ENCODE measurements at places on chromosomes 11 and 22.

GRCh38 chr11:126890561-126890960, 110.0 kb downstream of the KIRREL3 start:
- no peak for DNase-seq

DNA sequence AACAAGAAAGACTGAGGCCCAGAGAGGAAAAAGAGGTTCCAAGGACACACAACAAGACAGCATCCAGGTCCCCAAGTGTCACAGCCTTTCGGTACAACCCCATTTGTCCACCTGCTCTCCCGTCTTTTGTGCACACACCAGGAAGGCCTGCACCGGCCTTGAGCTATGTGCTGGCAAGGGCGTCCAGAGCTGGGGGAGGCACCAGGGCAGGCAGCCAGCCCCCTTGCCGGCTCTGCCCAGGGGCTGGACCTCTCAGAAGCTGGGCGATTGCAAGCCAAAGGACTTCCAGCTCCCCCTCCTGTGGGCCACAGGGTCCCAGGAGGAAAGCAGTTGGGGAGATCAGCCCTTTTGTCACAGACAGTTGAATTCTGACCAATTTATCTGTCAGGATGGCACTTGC, 210.5 kb downstream of the MN1 start:
- DNase-seq = no peak

- DNase-seq = no peak
Measured at GRCh38 chr22:19993926-19994325, 22.7 kb downstream of the ARVCF start.

DNA sequence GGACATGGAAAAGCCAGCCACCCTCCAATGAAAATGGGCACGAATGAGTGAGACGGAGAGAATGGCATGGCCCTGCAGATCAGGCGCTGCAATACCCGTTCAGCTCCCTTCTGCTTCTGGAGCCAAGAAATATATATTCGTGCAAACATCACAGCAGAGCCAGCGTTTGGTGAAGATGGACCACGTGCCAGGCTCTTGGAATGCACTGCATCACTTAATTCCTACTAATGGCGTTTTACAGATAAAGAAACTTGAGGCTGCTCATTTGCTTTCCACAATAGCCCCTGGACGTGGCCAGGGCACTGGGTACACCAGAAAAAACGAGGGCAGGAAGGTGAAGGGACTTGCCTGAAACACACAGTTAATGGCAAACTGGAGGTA, 1.6 kb upstream of the FXYD2 start:
- no peak for DNase-seq

DNA sequence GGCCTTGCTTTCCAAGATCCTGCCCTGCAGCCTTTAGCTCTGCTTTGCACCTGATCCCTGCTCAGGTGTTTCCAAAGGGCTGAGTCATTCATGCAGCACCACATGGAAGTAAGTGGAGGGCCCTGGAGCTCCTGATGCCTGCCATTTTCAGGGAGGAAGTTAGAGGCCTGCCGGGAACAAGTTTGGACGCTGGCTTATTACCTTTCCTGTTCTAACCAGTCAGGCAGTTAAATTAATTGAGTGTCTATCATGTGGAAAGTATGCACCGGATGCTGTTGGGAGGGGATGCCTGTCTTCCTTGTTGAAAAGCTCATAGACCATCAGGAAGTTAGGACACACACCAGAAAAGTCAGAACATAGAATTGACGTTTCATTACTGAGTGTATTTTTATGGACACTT, 73.7 kb upstream of the PLET1 start:
- no peak for DNase-seq

DNA sequence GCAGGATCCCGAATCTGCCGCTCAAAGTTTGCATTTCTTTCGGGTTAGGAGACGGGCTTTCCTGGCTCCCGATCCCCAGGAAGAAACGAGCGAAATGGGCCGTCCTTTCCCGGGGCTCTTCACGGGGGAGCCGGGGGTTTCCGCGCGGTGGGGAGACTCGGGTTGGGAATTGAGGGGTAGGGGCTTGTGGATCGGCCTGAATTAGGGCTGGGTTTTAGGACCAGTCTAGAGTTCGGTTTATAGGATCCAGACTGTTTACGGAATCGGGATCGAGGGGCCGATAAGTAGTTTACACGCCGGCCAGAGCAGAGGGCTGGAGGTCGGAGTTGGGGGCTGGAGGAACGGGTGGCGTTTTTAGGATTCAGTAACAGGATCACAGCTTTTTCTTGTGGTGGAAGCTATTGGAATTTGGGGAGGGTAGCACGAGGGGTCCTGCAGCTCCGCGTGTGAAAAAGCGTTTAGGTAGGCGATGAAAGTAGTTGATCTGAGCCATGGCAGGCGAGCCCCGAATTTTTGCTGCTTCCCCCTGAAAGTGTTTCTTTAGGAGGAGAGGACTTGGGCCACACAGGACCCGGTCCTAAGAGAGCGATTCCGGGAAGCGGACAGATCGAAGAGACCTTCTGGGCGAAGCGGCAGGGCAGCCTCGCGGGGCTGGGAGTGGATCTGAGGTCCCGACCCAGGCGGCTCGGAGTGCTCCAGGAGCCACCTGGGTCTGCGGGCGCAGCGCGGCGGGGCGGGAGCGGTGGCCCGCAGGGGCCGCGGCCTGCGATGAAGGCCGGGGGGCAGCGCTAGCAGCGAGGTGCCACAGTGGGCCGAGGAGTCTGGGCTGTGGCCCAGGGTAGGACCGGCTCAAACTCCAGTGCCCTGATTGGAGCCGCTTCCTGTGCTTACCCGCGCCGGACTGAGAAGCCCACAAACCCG, 1.6 kb downstream of the PKNOX2 start:
- no peak for DNase-seq

- no peak for DNase-seq
Measured at GRCh38 chr11:134150195-134150903, 73.4 kb downstream of the NCAPD3 start.

DNA sequence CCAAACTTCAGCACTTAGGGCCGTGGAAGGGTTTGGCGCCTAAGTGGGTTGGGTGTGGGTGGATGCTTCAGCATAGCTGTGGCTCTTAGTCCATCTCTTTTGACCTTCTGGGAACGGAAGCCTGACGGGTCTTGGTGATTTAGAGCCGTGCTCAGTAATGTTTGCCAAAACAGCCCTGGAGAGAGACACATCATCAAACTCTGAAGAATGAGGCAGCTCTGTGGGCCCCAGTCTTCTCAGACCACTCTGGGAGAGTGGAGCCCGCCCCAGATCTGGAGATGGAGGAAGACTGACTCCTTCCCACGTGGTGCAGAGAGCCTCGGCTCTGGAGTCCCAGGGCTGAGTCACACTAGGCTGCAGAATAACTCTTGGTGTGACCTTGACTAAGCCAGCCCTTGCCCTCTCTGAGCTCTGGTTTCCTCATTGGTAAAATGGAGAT, 168.9 kb downstream of the C11orf91 start:
- DNase-seq = no peak

- no peak for DNase-seq
Measured at GRCh38 chr11:57341250-57341808, 3.2 kb downstream of the P2RX3 start.

DNA sequence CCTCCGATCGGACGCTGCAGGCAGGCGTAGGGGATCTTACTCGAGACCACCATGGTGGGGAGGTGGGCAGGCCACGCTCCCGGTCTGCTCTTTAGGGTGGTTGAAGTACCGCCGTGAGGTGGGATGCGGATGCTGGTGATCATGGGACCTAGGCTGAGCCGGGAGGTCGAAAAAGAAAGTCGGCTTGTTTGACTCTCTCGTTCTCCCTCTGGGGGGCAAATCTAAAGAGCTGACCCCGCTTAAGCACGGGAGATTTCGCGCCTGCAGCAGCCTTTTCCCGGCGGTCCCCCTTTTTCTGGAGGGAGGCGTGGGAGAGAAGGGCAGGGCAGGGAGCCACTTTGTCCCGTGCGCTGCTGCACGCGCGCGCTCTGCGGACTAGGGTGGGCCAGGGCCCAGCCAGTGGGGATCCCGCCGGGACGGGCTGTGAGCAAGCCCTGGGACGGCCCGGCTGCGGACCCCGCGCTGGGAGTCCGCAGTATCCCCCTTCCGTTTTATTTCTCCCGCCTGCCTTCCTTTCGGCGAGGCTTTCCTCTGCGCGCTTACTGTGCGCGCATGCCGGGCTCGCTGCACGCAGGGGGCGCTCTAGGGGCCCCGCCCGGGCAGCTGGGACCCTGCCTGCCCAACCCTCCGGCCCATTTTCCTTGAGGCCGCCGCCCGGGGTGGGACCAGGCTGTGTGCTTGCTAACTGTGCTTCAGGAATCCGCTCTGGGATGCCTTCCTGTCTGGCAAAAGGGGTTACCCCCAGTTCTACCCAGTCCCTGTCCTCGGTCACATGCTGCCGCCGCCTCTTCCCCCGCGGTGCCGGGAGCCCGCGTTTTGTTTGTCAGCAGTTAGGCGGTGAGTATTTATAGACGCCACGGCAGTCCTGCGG, 81.0 kb downstream of the PRR5L start:
- DNase-seq = no peak

GRCh38 chr22:37999640-38000272, 15.4 kb upstream of the SOX10 start:
- no peak for DNase-seq

- DNase-seq = no peak
Measured at GRCh38 chr11:27933992-27934829, 173.7 kb downstream of the KIF18A start.

DNA sequence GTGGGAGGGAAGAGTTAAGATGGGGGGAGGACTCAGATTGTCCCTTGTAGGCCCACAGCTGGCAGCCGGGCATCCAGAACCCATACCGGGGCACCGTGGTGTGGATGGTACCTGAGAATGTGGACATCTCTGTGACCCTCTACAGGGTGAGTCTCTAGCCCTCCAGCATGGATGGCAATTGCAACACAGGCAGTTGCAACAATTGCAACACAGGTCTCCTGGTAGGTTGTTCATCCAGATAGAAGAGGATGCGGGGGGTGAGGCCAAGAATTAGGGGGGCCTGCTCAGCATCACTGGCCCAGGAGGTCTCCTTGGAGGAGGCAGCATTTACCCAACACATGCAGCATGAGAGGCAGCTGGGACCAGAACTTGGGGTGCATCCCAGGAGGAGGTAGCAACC, 3.4 kb downstream of the EHBP1L1 start:
- DNase-seq = no peak

GRCh38 chr22:31951194-31952093, 7.1 kb downstream of the YWHAH start:
- DNase-seq = no peak

- DNase-seq = no peak
Measured at GRCh38 chr11:80635178-80635577, 1194.3 kb upstream of the TENM4 start.

GRCh38 chr22:20021196-20022181, 579 bp downstream of the TANGO2 start:
- DNase-seq = no peak

- no peak for DNase-seq
Measured at GRCh38 chr11:27926981-27927481, 180.9 kb downstream of the KIF18A start.

DNA sequence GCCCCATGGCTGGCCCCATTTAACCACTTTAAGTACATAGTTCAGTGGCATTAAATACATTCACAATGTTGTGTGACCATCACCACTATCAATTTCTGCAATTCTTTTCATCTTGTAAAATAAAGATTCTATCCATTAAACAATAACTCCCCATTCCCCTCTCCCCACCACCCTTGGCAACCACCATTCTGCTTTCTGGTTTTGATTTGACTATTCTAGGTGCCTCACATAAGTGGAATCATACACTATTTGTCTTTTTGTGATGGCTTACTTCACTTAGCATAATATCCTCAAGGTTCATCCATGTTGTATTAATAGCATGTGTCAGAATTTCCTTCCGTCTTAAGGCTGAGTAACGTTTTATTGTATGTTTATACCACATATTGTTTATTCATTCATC, 7.0 kb downstream of the MYO7A start:
- DNase-seq = no peak

DNA sequence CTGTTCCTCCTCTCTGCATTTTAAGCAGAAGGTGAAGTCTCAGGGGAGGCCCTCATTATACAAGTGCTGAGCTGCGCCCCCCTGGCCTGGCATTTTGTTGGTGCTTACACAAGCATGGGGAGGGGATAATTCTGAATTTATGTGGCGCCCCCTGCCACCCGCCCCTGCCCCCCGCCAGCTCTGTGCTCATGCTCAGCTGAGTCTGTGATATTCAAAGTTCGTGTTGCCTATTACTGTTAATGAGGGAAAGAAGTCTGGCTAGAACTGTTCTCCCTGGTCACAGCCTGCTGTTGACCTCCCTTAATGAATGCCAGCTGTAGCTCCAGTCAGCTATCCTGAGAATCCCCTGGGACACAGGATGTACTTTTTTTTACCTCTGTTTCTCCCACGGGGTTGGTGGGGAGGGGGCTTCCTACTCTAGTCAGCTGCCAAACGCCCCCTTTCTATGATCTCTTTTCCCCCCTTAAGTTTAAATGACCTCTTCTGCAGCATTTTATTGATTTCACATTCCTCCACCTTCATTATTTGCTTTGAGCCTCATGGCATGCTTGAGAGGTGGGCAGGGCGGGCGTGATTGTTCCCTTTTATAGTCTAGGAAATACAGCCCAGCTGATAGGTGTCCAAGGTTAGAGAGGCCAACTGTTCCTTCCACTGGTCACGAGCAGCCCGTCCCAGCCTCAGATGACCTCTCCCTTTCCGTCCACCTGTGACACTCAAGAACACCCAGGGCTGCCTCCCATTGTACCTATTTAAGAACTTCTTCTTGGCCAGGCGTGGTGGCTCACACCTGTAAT, 12.2 kb downstream of the USP2 start:
- DNase-seq = no peak

DNA sequence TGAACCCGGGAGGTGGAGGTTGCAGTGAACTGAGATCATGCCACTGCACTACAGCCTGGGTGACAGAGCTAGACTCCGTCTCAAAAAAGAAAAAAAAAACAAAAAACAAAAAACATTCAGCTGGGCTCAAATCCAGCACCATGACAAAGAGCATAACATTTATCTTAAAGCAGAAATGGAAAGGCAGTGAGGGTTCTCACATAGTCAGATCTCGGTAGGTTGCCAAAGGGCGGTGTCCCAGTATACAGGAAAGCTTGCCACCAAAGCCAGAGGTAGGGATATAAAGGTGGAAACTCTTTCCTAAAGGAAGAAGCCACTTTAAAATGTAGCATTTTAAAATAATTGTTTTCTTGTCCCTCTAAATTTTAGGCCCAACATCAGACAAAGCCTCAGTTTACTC, 22.4 kb upstream of the CAPRIN1 start:
- DNase-seq = no peak

GRCh38 chr11:73266646-73267020, 5.5 kb upstream of the P2RY6 start:
- DNase-seq = no peak

Measured in stimulated activated CD8-positive, alpha-beta memory T cell treated with anti-CD3 and anti-CD28 coated beads, Interleukin-7, amount 100 ng/mL, for 1 hour (primary cell).